ENCODE measurements at places on chromosomes 5 and 9.

GRCh38 chr5:170270293-170271069 is 27.1 kb downstream of the LCP2 start:
- DNase-seq: no peak

GRCh38 chr5:136730426-136730825 is 365.1 kb upstream of the TRPC7 start:
- DNase-seq: no peak

DNA sequence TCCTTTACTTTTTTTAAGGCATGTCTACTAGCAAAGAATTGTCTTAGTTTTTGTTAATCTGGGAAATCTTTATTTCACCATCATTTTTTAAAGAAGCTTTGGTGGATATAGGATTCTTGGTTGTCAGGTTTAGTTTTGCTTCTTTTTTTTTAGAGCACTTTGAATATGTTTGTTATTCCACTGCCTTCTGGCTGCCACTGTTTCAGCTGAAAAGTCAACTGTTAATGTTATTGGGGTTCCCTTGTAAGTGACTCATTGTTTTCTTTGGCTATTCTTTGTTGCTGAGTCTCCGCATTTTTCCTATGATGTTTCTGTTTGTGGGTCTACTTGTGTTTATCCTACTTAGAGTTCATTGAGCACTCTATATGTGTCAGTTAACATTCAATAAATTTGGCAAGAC is 44.4 kb downstream of the PHAX start:
- no peak for DNase-seq

GRCh38 chr9:120970244-120970643 is 43.6 kb upstream of the TRAF1 start:
- DNase-seq: no peak

DNA sequence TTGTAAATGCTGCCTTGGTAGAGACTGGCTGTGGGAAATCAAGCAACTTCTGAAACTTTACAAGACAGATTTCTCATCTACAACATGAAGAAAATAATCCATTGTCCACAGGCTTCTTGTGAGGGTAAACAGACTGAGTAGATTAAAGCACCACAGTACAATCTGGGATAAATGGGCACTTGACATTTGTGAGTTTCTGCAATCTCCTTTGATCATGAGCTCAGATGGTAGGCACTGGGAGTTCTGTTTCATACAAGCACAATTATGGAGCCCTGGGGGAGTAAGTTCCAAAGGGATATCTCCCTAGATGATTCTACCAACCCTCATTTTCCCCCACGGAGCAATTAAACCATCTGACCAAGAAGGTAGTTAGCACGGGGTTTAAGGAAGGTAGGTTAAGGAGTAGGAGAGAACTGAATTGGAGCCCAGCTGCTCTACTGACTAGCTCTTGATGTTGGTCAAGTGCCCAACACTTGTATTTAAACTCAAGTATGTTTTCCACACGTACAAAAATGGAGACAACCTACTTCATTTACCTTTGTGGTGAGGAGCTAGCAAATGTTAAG is 479.5 kb upstream of the TNC start:
- DNase-seq: no peak

GRCh38 chr5:175785681-175786080 is 85.7 kb upstream of the CPLX2 start:
- DNase-seq: no peak

DNA sequence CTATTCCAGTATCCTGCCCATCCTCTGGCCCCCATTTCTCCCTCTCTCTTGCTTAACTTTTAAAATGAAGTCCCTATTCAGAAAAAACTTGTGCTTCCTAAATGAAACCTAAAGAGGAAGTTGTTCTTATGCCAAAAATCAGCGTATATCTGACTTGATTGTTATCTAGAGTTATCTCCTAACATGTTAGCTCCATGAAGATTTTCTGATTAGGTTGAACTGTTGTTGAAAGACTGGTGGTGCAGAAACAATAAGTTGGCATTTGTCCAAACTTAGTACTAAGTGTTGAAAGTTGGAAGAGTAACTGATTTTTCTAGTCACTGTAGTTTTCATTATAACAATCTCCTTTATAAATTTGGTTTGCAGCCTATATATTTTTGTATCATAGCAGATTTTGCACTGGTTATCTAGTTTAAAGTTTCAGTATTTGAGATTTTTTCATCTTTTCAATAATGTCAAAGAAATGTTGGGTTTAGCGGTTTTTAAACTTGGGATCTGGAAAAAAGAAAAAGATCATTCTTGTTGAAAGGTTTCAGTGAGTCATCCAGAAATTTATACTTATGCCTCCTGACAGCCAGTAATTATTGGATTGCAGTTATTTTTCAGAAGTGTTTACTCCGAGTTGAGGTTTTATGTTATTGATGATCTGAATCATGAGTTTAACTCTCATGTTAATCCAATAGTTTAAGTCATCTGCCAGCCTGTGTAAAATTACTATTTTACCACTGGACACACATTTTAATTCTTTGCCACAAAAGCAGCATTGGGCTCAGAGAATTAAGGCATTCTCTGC is 60.6 kb downstream of the PAM start:
- DNase-seq: no peak

- no peak for DNase-seq
Observed at GRCh38 chr9:69141851-69142250, 32.2 kb upstream of the TJP2 start.

- no peak for DNase-seq
Observed at GRCh38 chr5:126189862-126190261, 233.3 kb upstream of the GRAMD2B start.

DNA sequence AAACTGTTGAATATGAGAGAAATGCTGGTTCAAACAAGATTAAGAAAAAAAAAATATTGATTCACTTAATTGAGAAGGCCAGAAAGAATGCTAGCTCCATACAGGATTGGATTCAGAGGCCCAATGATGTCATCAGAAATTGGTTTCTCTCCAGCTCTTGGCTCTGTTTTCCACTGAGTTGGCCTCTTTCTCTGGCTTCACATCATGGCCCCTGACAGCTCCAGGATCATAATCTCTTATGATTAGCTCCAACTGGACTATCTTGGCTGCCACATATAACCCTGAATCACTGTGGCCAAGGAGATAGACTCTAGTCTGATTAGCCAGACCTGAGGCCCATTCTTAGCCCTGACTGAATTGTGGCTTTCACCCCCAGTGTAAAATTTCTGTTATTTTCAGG is 244.7 kb upstream of the GRAMD2B start:
- no peak for DNase-seq

DNA sequence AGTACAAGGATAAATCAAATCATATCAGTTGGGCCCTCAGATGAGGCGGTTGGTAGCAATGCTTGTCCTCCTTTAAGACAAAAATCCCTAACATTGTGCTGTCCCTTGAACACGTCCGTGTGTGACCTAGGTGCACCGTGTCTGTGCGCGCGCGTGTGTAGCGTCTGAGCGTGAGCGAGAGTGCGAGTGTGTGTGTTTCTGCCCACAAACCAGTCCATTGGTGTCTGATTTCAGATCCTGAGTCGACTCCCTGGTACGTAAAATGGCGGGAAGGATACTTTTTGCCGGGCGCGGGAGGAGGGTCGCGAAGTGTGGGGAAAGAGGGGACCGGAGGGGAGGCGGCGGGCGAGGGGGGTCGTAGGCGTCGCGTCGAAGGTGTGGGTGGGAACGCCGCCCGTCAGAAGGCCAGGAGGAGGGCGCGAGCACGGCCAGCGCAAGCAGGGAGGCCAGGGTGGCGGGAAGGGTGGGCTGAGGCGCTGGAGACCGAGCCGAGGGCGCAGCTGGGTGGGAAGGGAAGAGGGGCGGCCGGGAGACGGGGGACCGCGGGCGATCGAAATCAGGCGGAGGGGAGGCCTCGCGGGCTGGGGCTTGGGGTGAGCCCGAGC is 8.9 kb downstream of the OTP start:
- DNase-seq: no peak
